Stimulated activated CD8-positive, alpha-beta memory T cell treated with anti-CD3 and anti-CD28 coated beads, Interleukin-2, amount 100 ng/mL, for 1 hour (primary cell): ENCODE measurements at places on chromosomes 6 and 20.
A peak's percentile ranks its signal among the peaks of the same experiment; 100 is the strongest.

- DNase-seq, result no peak
Measured at GRCh38 chr6:117232196-117232595, 33.2 kb upstream of the VGLL2 start.

DNA sequence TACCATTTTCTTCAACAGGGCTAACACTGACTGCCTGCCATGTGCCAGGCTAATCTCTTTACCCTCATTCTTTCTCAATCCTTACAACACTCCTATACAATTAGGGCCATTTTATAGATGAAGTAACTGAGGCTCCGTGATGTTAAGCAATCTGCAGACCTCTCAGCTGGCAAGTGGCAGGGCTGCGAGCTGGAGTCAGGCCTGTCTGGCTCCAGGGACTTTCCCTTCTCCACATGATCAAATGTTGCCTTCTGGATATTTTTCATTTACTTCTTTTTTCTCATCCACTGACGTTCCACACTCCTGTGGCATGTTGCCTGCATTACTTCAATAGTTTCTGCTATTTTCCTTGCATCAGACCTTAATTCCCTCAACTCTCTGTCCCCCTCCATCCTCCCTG lies 55.2 kb upstream of the TAGAP start:
- DNase-seq, result no peak

GRCh38 chr6:150596439-150596838 lies 3.2 kb upstream of the PLEKHG1 start:
- DNase-seq, result no peak

- DNase-seq, result no peak
Measured at GRCh38 chr6:138250053-138250452, 31.8 kb upstream of the PBOV1 start.

- DNase-seq, result no peak
Measured at GRCh38 chr6:135314543-135314942, 133.4 kb downstream of the MYB start.

- no peak for DNase-seq
Measured at GRCh38 chr20:47980336-47981177, 195.3 kb upstream of the SULF2 start.

- no peak for DNase-seq
Measured at GRCh38 chr20:51350941-51351631, 191.4 kb downstream of the NFATC2 start.

DNA sequence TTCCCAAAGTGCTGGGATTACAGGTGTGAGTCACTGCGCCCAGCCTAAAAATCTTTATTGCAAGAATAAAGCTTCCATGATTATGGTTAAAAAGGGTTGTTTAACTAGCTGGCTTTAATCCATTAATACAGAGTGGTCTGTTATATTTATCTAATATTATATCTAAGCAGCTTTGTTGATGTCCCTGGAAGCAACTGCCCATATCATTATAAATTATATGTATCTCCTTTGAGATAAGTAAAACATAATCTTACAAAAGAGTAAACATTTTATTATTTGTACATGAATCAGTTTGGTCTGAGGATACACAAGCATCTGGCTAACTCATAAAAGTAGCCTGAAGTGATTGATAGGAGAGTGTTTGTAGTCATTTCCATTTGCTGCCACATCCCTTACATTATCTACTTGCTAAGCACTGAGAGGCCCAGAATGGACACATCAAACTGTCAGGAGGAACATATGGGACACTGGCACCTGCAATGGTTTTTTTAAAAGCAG lies 46.9 kb downstream of the TRAF3IP2 start:
- no peak for DNase-seq

DNA sequence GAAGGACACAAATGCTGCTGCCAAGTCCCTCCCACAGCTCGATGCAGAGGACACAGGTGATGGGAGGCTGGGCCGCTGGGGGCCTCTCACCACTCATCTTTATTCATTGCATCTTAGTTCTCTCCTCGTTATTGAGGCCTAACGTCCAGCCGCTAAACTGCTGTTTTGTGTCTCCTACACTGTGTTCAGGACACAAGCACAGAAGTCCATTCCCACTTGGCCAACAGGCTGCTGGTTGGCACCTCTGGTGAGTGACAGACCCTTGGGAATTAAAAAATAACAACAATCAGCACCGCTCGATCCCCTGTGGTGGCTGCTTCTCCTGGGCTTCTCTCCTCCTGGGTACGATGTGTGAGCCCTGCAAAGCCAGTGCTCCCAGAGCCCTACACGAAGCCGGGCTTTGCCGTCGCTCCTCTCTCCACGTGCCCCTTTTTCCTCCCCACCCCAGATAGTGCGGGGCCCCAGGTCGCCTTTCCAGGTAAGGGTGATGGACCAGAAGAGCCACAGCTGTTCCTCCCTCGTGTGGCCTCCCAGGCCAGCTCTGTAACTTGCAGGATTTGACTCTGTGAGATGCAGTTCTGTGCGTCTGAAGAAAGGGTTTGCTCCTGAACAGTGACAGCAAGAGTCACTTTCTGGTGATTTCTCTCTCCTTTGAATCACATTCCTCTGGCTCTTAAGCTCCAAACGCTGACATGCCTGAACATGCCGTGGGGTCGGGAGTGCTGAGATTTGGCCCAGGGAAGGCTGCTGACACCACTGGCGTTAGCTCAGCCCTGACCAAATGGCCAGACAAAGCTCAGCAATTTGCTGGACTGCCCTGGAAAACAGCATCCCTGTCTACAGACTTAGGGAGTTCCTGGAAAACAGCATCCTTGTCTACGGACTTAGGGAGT lies 59.3 kb downstream of the DLL1 start:
- DNase-seq, result no peak

- no peak for DNase-seq
Measured at GRCh38 chr6:32685603-32686002, 19.1 kb upstream of the HLA-DQB1 start.

- DNase-seq, result no peak
Measured at GRCh38 chr6:93454533-93454932, 35.2 kb upstream of the EPHA7 start.

DNA sequence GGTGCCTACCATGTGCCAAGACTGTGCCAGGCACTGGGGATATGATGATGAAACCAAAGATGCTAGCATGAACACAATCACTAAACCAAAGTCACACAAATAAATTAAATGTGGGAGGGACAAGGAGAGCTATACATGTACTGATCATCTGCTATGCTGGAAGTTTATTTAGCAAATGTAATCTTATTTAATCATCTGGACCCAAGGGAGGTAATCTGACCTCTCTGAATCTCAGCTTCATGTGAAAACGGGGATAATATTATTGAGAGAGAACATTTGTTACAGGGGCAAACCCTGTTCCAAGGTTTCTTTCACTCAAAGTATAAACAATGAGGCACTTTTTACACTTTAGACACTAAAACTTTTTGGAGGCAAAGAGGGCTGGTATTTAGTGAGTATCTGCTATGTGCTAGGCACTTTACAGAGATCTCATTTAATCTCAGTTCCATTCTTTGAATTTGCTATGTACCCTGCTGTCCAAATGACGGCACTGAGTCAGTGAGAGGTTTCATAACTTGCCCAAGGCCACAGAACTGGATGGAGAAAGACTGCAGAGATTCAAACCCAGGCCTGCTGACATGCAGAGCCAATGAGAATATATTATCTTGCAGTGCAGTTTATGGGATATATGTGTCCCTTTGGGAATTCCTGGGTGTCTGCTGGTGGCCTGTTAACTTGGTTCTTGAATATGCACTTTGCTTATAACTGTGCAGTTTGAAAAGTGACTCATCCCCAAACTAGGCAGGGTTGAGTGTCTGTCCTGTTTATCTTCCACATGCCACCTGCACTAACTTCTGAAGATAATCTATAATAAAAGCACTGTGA lies 3.3 kb upstream of the ASXL1 start:
- DNase-seq, result no peak

- peak; percentile 39 for DNase-seq
Measured at GRCh38 chr6:16481697-16482399, 243.5 kb downstream of the GMPR start.

DNA sequence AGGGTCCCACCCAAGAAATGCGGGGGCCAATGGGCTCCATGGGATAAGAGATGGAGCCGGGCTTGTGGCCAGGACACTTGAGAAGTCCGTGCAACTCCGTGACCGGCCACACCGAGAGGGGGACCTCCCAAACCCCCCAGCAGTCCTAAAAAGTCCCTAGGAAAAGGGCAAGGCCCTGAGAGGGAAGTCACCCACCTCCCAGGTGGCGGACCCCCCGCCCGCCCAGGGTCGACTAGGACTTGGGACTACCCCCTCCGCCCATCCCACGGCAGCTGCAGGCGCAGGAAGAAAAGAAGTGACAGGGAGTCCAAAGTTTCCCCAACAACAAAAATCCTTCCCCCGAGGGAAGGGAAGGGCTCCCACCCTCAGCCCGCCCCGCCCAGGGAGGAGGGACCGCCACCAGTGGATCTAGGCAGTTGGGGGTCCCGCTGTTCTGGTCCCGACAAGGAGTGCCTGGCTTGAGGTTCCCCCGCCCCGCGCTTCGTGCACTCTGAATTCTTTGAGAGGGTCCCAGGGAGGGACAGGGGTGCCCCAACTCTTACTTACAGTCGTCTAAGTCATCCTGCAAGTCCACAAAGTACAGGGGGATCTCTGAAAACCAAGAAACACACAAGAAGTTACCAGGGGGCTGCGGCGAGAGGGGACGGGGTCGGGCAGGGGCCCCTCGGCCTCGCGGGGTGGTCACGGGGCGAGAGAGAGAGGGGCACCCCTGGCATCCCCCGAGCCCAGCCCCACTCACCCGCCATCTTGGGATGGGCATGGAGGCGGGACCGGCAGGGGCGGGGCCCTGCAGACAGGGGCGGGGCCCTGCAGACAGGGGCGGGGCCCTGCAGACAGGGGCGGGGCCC lies 611 bp upstream of the RAB22A start:
- no peak for DNase-seq

DNA sequence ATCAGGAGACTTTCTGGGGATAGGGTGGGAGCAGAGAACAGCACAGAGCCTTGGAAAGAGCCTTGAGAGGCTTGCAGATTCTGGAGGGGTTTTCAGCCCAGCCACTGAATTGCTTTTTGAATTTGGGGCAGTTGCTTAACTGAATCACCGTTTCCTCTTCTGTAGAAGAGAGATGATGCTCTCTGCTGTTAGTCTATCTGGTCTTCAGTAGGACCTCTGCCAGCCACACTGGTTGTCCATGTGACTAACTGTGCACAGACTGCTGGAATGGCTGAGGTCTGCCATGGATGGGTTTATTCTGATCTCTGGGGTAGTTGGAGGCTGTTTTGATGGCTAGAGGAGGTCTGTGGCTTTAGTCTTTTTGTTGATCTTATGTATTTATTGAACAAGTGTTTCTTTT lies 21.4 kb upstream of the PRDM1 start:
- no peak for DNase-seq

DNA sequence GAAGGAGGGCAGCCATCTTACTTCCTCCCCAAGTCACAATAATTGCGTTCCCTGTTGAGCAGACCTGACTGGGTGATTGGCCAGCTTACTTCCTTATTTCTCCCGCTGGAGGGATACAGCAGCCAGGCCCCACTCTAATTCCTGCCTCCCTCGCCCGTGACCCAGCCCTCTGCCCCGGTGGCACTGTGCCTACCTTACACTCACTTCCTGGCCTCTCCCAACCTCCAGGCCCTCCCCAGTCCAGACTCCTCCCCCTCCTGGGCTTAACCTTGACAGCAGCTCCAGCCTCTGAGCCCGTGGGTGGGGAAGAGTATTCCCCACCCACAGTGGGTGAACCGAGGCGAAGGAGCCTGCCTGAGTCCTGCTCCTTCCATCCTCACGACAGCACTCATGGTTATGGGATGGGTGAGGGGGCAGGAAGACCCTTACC lies 3.0 kb downstream of the BAK1 start:
- DNase-seq, result no peak

- DNase-seq, result no peak
Measured at GRCh38 chr6:143139239-143139784, 78.6 kb downstream of the AIG1 start.

DNA sequence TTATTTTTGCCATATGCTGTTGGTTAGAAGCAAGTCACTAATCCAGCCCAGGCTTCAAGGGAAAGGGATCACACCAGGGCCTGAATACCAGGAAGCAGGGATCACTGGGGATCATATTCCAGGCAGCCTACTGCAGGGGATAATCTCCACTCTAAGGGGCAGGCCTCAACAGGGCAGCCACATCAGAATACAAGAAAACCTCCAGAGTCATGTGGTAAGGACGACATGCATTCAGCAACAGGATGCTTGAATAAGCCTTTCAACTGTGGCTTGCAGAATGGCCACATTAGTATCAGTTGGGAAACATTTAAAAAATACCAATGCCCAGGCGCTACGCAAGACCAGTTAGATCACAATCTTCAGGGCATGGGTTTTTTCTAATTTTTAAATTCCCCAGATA lies 109.1 kb downstream of the LY86 start:
- no peak for DNase-seq
